Activated CD8-positive, alpha-beta memory T cell treated with anti-CD3 and anti-CD28 coated beads, Interleukin-2, amount 10 ng/mL, durations not matched to agents 7 days and 5 days (primary cell): ENCODE measurements at places on chromosomes 3 and 15. TPM values are rescaled to one million over a fixed set of nuclear protein-coding genes. Genes with fewer than 3 reads are reported as not detected.

GRCh38 chr15:37888356-37888755 is 46.1 kb upstream of the TMCO5A start:
- H3K4me3 ChIP-seq, result no peak overlapping the region
- no peaks in the 10 kb centered on the region for H3K4me1 ChIP-seq
- DNase-seq, result no peak
- H3K27ac ChIP-seq, result no peak overlapping the region
- no peaks in the 10 kb centered on the region for H3K36me3 ChIP-seq
- peaks cover 3% of the 10 kb centered on the region for H3K27me3 ChIP-seq

GRCh38 chr3:70770650-70771049 is 458.2 kb upstream of the MDFIC2 start:
- H3K36me3 ChIP-seq, result no peaks in the 10 kb centered on the region
- peaks cover 48% of the 10 kb centered on the region for H3K27me3 ChIP-seq
- H3K4me1 ChIP-seq, result peaks cover 4% of the 10 kb centered on the region
- no peak overlapping the region for H3K27ac ChIP-seq

DNA sequence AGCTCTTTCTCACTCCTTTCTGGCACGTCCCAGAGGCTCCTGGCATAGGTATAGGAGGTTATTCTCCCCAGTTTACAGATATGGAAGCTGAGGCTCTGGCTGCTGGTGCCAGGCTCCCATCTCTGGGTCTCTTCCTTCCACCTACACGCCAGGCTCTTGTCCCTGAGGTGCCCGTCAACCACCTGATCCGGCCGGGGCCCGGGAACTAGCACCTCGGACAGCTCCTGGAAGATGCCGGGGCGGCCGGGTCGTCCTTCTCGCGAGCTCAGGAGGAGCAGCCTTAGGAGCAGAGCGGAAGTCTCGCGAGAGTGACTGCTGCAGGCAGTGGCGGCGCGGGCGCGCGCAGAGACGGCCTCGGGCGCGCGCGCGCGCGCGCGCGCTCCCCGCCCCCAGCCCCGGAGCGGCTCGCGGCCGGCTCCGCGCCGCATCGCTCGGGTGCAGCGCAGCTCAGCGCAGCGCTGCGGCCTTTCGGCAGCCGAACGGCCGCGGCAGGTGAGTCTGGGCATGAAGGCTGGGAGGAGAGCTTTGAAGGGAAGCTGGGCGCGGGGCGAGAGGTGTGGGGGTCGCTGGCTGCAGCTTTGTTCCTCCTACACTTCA is at the start of gene SCAMP5:
TSS of gene SCAMP5 (plus strand) at position 382 of the 597 bp plus-strand sequence. CDS start 16,277 bp downstream, outside the sequence.
- H3K4me3 ChIP-seq, result peak within 1 kb of the TSS; percentile 57
- peaks cover 18% of the 10 kb centered on the region for H3K4me1 ChIP-seq
- H3K36me3 ChIP-seq, result no peaks in the 10 kb centered on the region
- H3K27me3 ChIP-seq, result peaks cover 57% of the 10 kb centered on the region
- DNase-seq, result peak; percentile 96
- H3K27ac ChIP-seq, result no peak within 1 kb of the TSS

- no peaks in the 10 kb centered on the region for H3K27me3 ChIP-seq
- peaks cover 28% of the 10 kb centered on the region for H3K36me3 ChIP-seq
- H3K4me1 ChIP-seq, result peaks cover 54% of the 10 kb centered on the region
- DNase-seq, result peak; percentile 76
- peak overlapping the region; percentile 85 for H3K4me3 ChIP-seq
These were observed 319 bp downstream of the LNP1 start for GRCh38 chr3:100401674-100402041.

DNA sequence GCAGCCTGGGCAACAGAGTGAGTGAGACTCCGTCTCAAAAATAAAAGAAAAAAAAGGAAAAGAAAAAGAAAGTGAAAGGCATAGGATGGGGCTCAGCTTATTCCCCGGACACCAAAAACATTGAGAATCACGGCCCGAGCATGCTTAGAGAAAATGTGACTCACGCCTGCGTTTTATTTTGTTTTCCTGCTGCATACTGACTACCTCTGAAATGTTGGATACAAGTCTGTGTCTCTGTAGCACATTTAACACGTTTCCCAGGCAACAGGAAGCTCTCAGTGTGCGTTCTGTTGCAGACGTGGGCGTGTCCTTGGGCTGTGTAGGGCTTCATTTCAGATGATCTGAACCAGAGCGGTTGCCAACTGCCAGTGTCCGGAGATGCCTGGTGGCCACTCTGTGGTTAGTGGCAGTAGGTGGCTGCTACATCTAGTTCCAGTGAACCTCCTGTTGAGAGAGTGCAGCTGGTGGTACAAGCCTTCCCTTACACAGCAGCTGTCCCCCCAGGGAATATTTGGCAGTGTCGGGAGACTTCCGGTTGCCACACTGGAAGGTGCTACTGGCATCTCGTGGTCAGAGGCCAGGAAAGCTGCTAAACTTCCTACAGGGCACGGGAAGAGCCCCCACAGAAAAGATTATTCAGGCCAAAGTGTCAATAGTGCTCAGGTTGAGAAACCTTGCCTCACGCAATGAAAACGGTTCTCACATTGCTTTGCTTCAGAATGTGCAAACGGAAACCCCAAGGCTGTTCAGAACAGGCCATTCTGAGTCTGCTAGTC is 3.0 kb downstream of the SLC51A start:
- H3K4me1 ChIP-seq, result peaks cover 21% of the 10 kb centered on the region
- peak overlapping the region; percentile 72 for H3K4me3 ChIP-seq
- peak; percentile 81 for DNase-seq
- peak overlapping the region; percentile 40 for H3K27ac ChIP-seq
- H3K36me3 ChIP-seq, result no peaks in the 10 kb centered on the region

DNA sequence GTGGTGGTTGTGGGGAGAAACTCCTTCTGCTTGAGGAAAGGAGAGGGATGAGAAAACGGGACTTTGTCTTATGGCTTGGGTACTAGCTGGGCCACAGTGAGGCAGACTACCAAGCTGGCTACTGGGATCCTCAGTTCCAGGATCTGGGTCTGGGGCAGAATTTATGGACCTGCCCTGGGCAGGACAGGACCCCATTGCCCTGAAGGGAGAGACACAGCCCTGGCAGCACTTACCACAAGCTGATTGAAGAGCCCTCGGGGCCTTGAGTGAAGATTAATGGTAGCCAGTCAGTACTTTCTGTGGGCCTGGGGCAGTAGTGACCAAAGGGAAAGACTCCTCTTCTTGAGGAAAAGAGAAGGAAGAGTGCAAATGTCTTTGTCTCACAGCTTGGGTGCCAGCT is 799.7 kb downstream of the SI start:
- H3K4me3 ChIP-seq, result no peak overlapping the region
- no peaks in the 10 kb centered on the region for H3K27me3 ChIP-seq
- no peaks in the 10 kb centered on the region for H3K4me1 ChIP-seq
- H3K36me3 ChIP-seq, result no peaks in the 10 kb centered on the region
- no peak for DNase-seq

- no peak for DNase-seq
- no peak overlapping the region for H3K27ac ChIP-seq
- H3K4me1 ChIP-seq, result no peaks in the 10 kb centered on the region
- H3K4me3 ChIP-seq, result no peak overlapping the region
These were observed 146.5 kb downstream of the EBLN2 start for GRCh38 chr3:73207946-73208440.

- H3K4me3 ChIP-seq, result no peak overlapping the region
- no peaks in the 10 kb centered on the region for H3K36me3 ChIP-seq
- no peak for DNase-seq
- no peak overlapping the region for H3K27ac ChIP-seq
- H3K27me3 ChIP-seq, result peaks cover 5% of the 10 kb centered on the region
These were observed 108.0 kb upstream of the SMAD3 start for GRCh38 chr15:66957431-66957720.

- peaks cover 4% of the 10 kb centered on the region for H3K4me1 ChIP-seq
- DNase-seq, result no peak
- H3K27me3 ChIP-seq, result peaks cover 4% of the 10 kb centered on the region
- H3K36me3 ChIP-seq, result no peaks in the 10 kb centered on the region
These were observed 90.2 kb downstream of the ANP32A start for GRCh38 chr15:68730471-68730919.

- peaks cover 66% of the 10 kb centered on the region for H3K4me1 ChIP-seq
- peak overlapping the region; percentile 81 for H3K27ac ChIP-seq
- no peaks in the 10 kb centered on the region for H3K27me3 ChIP-seq
- DNase-seq, result peak; percentile 45
- H3K4me3 ChIP-seq, result peak overlapping the region; percentile 72
These were observed 91.5 kb downstream of the ITPR1 start for GRCh38 chr3:4584456-4585249.

DNA sequence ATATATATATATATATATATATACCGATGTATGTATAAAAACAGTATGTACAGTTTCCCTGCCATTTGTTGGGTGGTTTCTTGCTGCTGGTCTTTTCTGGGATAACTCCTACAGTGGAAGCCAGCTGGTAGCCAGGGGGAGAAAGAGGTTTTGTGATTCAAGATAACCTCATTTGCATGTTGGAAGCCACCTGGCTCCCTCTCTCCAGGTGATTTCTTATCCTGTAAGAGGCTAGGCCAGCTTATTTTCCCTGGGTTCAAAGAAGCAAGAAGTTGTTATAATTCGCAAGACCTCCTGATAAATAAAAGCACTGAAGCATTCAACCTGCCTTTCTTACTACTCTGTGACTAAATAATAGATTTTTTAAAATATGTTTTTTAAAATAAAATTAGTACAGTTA is 443.3 kb downstream of the VGLL3 start:
- H3K4me3 ChIP-seq, result no peak overlapping the region
- H3K27me3 ChIP-seq, result no peaks in the 10 kb centered on the region
- DNase-seq, result no peak
- no peak overlapping the region for H3K27ac ChIP-seq
- H3K36me3 ChIP-seq, result no peaks in the 10 kb centered on the region

GRCh38 chr3:102353148-102353547 is 81.7 kb upstream of the ZPLD1 start:
- H3K4me3 ChIP-seq, result no peak overlapping the region
- H3K4me1 ChIP-seq, result no peaks in the 10 kb centered on the region
- DNase-seq, result no peak
- no peaks in the 10 kb centered on the region for H3K36me3 ChIP-seq

DNA sequence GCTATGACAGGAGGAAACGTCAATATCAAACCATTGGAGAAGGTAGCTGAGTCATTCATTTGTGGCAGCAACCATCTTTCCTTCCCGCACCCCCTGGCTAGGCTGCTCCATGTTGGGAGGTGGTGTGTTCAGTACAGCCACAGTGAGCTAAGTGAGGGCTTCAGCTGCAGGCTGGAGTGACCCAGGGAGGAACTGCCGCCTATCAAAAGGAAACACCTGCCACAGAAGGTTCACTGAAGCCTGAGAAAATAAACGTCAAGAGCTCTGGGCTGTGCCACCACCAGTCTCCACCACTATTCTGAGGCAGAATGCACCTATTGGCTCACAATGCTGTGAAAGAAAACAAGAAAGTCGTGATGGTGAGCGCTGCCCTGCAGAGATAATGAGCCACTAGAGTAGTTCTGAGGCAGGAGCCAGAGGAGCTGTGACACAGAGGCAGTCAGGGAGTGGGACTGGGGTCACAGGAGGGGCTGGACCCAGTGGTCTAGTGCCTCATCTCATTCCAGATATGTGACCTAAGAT is 34.8 kb upstream of the CD47 start:
- peaks cover 27% of the 10 kb centered on the region for H3K36me3 ChIP-seq
- H3K27me3 ChIP-seq, result peaks cover 2% of the 10 kb centered on the region
- peak overlapping the region; percentile 93 for H3K27ac ChIP-seq
- peak; percentile 79 for DNase-seq
- peak overlapping the region; percentile 91 for H3K4me3 ChIP-seq

DNA sequence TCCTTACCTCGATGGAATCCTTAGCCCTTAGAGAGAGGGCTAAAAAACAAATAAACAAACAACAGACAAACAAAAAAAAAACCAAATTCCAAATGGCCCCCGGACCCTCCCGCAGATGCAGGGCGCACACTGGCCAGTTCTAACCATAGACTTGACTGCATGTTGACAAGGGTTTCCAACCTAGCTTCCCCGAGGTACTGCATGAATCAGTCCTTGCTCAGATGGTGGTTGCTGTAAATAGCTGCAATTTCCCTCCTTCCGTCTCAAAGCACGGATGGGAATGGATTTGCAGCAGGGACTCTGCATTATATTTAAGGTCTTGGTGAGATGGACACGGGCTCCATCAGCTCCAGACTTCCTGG is 162.8 kb downstream of the CD47 start:
- H3K27me3 ChIP-seq, result peaks cover 12% of the 10 kb centered on the region
- H3K4me1 ChIP-seq, result peaks cover 11% of the 10 kb centered on the region
- H3K4me3 ChIP-seq, result peak overlapping the region; percentile 73
- no peak overlapping the region for H3K27ac ChIP-seq
- DNase-seq, result no peak

DNA sequence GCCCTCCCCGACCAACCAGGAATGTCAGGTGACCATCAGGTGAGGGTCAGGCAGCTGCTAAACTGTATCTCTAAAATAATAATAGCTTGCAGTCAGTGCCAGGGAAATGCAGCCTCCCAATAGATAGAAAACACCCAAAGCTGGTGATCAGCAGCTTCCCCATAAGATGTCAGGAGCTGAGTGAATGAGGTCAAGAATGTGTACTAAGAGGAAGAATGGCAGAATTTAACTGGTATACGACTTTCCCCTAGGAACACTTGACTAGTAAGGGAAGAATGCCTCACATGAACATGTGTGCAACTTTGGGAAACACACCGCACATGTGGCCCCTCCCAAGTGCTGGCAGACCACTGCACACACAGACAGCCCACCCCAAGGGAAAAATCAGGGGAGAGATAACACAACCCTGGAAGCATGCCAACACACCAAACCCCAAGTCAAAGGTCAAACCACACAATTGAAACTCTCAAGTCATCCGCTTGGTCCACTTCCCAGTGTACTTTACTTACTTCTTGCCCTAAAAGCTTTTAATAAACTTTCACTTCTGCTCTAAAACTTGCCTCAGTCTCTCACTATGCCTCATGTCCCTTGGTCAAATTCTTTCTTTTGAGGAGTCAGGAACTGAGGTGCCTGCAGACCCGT is 806.5 kb downstream of the OTOL1 start:
- no peak overlapping the region for H3K27ac ChIP-seq
- no peak overlapping the region for H3K4me3 ChIP-seq

- H3K4me1 ChIP-seq, result no peaks in the 10 kb centered on the region
- H3K27me3 ChIP-seq, result peaks cover 53% of the 10 kb centered on the region
- no peak overlapping the region for H3K4me3 ChIP-seq
- DNase-seq, result no peak
- no peak overlapping the region for H3K27ac ChIP-seq
- no peaks in the 10 kb centered on the region for H3K36me3 ChIP-seq
These were observed 165.3 kb upstream of the CTNNB1 start for GRCh38 chr3:41033956-41034519.

DNA sequence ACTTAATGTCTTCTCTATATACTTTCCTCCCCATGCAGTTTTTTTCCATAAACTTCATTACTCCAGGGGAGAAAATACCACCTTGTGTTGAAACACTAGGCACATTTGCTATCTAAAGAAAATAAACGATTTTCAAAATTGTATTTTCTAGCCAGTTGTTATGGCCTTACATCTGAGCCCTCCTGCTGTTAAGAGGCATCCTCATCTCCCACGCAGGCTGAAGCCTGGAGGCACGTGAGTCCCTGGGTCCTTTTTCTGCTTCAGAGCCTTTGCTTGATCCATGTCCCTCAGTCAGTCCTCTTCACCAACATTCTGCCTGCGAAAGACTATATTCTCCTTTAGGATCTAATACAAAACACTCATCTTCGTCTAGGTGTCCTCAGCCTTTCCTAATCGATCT is 479.6 kb upstream of the ZNF717 start:
- no peak overlapping the region for H3K4me3 ChIP-seq
- no peaks in the 10 kb centered on the region for H3K4me1 ChIP-seq
- no peaks in the 10 kb centered on the region for H3K36me3 ChIP-seq
- no peak for DNase-seq
- H3K27ac ChIP-seq, result no peak overlapping the region
- no peaks in the 10 kb centered on the region for H3K27me3 ChIP-seq

VEPH1 gene
- not detected for total RNA-seq

GATM gene
- 2.7 TPM for total RNA-seq

TUBGCP5 gene
- 18.6 TPM for total RNA-seq

CSPG4 gene
- 0.07 TPM for total RNA-seq

TTC23 gene
- 1.2 TPM for total RNA-seq

NANOGP8 gene
- total RNA-seq, result not detected

CYP8B1 gene
- not detected for total RNA-seq

GP5 gene
- 0.28 TPM for total RNA-seq

ERICH6 gene
- total RNA-seq, result not detected

OIP5 gene
- total RNA-seq, result 21.1 TPM

RGMA gene
- not detected for total RNA-seq

SNX22 gene
- 0.35 TPM for total RNA-seq
